ENCODE measurements at places on chromosomes 12 and 14. TPM values are rescaled to one million over a fixed set of nuclear protein-coding genes. Genes with fewer than 3 reads are reported as not detected.

DNA sequence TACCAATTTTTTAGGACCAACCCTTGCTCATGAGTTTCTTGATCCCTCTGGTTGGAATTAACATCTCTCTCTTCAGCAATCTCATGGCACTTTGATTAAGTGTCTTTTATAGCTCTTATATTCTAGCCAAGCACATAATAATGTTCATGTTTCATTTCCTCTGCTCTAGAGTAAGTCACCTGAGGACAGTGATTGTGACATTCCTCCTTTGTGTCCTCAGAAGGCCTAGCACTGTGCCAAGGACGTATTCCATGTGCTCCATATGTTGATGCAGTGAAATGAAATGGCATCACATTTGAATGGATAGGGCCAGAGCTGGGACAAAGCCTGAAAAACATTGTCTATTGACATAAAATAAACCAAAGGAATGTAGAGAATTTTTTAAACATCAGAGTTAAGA lies 322.8 kb upstream of the PRICKLE1 start:
- no peak for DNase-seq

The TAS2R20 gene
- 0.46 TPM for total RNA-seq

- DNase-seq, result no peak
Observed at GRCh38 chr14:75274899-75275569, 3.6 kb upstream of the FOS start.

DNA sequence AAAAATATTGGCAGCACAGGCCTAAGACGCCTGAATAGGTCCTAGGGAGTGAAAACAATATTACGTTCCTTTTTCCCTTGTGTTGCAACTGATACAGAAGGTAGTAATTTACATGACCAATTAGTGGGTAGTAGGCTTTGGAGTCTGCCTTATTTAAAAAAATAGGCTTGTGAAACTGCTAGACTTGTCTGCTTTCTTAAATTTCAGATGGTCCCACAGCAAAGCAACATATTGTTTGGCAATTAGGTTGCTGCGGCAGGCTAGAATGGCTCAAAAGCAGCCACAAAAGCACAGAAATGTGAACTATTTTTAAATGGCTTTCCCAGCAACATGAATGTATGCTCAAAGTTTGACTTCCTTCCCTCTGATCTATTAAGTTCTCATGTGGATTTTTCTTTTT lies 211.9 kb downstream of the TTC8 start:
- no peak for DNase-seq

The MYO1A gene
- total RNA-seq, result not detected

- no peak for DNase-seq
Observed at GRCh38 chr12:124577986-124578385, 10.6 kb upstream of the NCOR2 start.

The RAD9B gene
- 0.40 TPM for total RNA-seq

The TSPAN19 gene
- not detected for total RNA-seq

- no peak for DNase-seq
Observed at GRCh38 chr12:124412646-124413015, 117.7 kb downstream of the RFLNA start.

DNA sequence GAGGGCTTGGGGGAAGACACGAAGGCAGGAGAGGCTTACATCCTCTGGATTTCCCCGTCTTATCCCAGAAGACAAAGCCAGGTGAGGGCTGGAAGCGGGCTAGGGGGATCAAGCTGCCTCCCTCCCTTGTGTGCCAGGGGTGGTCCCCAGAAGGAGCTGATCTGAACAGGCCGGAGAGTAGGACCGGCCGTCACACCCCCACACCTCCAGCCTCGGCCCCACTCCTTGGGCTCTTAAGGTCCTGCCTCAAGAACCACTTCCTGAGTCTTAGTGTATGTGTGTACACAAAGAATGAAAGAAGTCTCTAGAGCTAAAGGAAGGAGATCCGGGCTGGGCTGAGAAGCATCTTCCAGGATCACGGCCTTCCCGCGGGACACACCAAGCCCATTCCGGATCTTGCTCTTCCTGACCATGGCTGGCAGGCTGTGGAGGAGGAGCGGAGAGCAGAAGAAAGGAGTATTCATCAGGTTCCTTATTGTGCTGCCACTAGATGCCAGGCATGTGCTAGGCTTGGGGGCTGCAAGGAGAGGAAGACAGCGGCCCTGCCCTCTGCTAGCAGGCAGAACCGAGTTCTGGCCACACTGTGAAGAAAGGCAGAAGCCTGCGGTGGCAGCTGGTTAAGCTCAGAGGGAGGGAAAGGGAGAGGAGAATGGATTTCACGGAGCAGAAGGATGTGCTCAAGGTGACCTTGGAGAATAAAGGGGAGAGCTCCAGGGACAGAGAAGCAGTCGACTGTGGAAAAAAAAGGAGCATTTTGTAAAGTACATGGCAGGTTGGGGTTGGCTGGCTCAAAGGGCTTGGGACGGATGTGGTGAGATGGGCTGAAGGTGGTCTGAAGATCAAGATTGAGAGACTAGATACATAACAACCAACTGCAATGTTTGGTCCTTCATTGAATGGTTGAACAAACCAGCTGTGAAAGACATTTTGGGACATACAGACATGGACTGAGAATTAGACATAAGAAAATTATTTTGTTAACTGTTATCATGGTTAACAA lies 1.3 kb upstream of the CD63 start:
- peak; percentile 56 for DNase-seq

- DNase-seq, result no peak
Observed at GRCh38 chr12:95243497-95244183, 26.0 kb downstream of the VEZT start.

GRCh38 chr14:23358042-23358441 lies 5.4 kb upstream of the SLC22A17 start:
- DNase-seq, result no peak

The PLA2G1B gene
- not detected for total RNA-seq

The YY1 gene
- 64.1 TPM for total RNA-seq

Measured in PC-3 (cell line).